ENCODE measurements at places on chromosomes 7 and 10.

GRCh38 chr7:116208919-116209318 lies 1.4 kb upstream of the TES start:
- DNase-seq, result no peak

DNA sequence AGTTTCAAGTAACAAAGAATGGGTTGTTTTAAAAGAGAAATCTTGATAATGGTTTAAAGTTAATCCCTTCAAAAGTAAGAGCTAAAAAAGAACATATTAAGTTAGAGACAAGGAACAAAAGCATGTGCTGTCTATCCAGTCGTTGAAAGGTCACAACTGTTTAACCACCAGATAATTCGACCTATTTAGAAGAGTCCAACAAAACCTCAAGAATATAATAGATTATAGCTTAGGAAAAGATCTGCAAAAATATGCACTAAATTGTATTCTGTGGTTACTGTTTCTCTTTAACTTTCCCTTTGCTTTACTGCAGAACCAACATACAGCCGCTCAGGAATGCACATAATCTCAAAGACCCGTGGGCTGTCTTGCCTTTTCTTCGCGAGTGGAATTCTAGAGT lies 74.9 kb downstream of the PCGF5 start:
- no peak for DNase-seq

DNA sequence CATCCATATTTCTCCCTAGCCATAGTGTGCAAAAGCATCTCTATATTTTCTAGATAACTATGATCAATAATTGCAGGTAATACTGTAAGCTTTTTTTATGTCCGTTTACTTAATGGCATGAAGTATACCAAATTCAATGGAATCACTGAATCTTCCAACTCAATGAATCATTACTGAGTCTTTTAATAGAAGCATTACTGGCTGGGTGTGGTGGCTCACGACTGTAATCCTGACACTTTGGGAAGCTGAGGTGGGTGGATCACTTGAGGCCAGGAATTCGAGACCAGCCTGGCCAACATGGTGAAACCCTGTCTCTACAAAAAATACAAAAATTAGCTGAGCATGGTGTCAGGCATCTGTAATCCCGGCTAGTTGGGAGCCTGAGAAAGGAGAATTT lies 372.5 kb downstream of the BMPER start:
- DNase-seq, result no peak

- DNase-seq, result no peak
Measured at GRCh38 chr7:95534796-95535195, 49.1 kb downstream of the ASB4 start.

GRCh38 chr7:35544028-35544742 lies 150.8 kb downstream of the HERPUD2 start:
- no peak for DNase-seq
